ENCODE measurements at places on chromosomes 7 and 10.

DNA sequence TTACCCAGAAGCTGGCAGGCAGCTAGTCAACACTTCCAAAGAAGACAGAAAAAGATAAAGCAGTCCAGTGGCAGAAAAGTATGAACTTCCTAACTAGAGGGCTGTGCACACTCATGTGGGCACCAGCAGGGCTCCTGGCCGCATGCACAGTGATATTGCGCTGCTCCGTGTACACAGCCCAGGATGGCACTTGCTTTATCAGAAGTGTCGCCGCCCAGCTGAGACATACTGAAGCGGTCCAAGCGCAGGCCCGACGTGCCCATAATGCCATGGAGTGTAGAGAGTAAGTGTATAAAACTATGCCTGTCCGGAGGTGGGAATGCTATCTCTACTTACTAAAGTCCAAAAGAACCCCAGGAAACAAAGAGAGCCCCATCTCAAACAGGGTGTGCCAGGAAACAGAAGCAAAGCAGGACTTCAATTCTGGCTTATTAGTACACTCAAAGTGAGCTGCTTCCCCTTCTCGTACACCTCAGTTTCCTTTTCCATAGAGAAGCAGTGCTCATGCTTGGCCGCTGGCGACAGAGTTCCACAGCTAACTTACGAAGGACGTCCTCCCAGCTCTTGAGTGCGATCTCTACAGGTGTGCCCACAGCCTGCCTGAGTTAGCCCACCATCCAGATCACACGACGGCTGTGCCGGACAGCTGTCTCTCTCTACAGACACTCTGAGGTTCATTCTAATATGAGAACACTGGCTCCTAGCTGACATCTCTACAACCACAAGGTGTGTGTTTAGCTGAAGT lies 234.3 kb downstream of the COBL start:
- DNase-seq = no peak

- DNase-seq = no peak
These were observed 41.9 kb downstream of the RNLS start for GRCh38 chr10:88541116-88541626.

DNA sequence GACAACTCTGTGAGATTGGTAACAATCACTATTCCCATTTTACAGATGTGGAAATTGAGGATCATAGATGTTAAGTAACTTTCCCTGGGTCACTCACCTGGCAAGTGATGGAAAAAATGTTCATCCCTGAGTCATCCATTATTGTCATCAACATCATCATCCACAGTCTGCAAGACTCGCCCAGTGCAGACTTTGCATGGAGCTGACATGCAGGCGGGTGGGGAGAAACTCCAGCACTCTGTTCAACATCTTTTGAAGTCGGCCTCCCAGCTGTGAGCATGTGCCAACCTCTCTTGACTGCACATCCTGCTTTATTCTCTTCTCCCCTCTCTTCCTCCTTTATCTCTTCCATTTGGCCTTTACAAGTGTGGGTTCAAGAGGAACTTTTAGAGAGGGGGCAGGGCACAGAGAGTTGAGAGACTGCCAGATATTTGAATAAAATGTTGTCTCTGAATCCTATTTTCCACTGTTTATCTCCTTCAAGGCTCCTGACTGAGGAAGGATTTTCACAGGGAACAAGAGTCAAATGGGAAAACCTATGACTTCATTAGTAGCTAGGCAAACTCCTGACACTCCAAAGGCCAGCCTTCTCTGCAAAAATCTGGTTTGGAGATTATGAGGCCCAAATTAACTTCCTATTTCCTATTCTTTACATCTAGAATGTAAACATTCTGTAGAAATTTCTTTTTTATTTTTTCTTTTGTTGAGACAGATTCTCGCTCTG lies 283.7 kb upstream of the PODXL start:
- DNase-seq = no peak

- DNase-seq = no peak
These were observed 1163.4 kb downstream of the CNTNAP2 start for GRCh38 chr7:147279964-147280374.

DNA sequence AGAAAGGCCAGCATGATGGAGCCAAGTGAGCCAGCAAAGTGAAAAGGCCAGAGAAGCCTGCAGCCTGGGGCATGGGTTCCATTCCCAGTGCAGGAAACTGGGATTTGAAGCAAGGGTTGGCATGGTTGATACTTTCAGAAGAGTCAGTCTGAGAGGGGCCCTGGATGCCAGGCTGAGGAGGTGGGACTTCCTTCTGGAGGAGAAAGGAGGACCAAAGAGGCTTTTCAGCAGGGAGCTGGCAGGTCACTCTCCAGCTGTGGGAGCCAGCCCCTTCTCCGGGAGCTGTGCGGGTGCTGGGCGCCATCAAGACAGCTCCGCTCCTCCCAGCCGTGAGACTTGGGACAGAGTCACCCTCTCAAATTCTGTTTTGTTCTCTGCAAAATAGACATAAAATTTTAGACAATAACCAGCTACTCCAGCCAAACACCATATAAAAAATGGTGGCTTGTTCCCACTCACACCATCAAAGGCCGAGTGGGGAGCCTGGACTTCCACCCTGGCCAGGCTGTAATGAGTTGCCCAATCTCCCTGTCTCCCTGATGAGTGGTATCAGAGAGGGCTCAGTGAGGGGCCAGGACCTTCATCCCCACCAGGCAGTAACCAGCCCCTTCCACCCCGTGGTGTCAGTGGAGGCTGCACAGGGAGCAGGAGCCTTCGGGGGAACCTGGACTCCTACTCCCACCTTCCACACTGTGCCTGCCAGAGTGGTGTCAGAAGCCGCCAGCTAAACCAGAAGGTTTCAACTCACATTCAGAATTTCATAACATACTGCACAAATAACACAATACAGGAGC lies 133.6 kb upstream of the RET start:
- DNase-seq = no peak

GRCh38 chr10:50538555-50539398 lies 85.0 kb downstream of the SGMS1 start:
- DNase-seq = no peak

- DNase-seq = no peak
These were observed 138.0 kb downstream of the VIPR2 start for GRCh38 chr7:159006610-159007130.

GRCh38 chr7:105924945-105925344 lies 38.1 kb upstream of the CDHR3 start:
- no peak for DNase-seq

GRCh38 chr10:1287971-1288401 lies 231.8 kb downstream of the WDR37 start:
- no peak for DNase-seq

DNA sequence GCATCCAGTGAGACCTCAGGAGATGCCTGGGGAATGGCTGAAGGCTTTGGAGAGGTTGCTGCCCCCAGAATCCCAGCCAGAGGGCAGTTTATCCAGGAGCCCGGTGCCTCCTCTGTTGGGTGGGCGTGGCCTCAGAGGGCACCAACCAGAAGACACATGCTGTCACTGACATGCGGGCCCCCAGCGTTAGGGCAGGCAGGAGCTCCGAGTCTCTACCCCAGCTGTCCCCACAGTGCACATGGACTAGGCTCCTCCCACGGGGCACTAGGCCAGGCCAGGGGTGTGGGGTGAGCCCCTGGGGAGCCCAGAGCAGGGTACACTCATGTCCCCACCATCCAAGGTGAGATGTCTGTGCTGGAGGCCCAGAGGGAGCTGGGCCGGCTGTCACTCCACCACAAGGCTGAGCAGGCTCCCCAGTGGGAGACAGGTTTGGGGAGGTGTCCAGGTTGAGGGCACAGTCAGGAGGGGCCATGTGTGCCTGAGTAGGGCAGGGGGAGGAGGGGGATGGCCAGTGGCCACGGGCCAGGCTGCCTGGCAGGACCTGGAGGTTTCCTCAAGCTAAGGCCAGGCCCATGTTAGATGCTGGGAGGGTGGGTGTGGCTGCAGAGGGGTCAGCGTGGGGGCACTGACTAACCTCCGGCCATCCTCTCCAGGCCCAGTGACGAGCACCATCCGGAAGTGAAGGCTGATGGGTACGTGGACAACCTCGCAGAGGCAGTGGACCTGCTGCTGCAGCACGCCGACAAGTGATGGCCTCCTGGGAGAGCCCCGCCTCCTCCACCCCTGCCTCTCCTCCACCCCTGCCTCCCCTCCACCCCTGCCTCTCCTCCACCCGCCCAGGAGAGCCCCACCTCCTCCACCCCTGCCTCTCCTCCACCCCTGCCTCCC lies 131.3 kb downstream of the FAM53B start:
- DNase-seq = peak; percentile 44

DNA sequence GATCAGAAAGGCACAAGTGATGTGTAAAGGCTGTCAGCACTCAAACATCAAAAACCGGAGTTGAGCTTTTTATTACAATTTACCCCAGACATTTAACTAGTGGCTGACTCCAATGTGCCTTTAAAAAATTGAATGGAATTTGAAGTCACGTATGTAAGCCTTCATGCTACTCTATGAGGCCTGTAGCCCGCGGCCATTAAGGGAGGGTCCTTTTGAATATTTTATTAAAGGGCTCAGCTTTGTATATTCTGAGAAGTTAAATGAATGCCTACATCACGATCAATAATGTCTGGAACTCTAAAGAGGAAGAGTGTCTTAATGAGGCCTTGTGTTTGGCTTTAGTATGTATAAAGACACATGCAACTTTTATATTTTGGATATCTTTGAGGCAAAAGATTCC lies 916.6 kb upstream of the CELF2 start:
- no peak for DNase-seq

- DNase-seq = no peak
These were observed 74.2 kb upstream of the ZNF716 start for GRCh38 chr7:57375783-57376182.

DNA sequence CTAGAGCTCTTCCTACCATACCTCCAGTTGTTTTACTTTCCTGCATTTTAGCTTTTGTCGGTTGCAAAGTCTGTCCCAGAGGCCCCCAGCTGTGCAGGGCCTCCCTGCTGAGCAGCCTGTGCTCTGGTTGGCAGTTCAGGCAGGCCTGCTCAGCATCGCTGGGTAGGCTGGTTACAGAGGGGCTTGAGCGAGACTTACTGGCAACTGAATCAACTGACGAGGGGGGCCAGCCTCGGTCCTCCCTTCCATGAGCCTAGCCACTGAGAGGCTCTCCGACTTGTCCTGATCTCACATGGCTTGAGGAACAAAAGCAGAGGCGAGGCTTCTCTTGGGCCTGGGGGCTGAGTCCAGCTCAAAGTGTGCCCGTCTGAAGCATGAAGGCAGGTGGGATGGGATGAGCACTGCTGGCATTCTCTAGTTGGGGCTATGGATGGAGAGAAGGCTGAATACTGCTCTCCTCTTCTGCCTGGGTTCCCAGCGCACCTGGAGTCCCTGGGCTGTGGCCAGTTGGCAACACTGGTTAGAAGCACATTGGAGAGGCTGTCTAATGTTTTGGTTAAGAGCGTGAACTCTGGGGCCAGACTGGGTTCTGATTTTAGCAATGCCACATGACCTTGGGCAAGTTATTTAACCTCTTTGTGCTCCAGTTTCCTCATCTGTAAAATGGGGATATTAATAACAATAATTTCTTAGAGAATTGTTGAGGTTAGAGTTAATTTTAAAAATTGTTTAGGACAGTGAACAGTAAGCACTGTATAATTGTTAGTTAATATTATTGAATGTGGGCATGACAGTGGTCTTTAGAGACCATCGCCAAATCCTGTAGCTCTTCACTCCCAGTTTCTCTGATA lies 6.9 kb upstream of the SFRP5 start:
- no peak for DNase-seq

DNA sequence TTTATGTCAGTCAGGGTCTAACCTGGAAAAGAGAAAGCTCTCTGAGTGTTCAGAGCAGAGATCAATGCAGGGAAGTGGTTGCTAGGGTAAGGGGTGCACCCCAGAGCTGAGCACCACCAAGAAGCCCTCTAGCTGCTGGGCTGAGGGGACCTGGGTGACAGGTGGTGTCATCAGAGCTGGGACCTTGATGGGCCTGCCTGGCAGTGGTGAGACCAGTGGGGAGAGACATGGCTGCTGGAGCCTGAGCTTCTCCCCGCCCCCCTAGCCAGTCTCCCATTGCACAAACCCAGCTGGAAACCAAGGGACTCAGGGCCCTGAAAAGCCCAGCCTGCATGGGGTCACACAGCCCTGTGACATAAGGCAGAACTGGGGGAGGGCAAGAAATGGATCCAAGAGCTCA lies 49.1 kb upstream of the OSBPL3 start:
- no peak for DNase-seq

- no peak for DNase-seq
These were observed 272.4 kb upstream of the MYO3A start for GRCh38 chr10:25661632-25662031.

- DNase-seq = no peak
These were observed 11.1 kb downstream of the RBP4 start for GRCh38 chr10:93589648-93590562.

GRCh38 chr10:3068201-3068967 lies 1.0 kb downstream of the PFKP start:
- DNase-seq = peak; percentile 65

GRCh38 chr7:157687158-157687557 lies 350.4 kb downstream of the DNAJB6 start:
- no peak for DNase-seq

- no peak for DNase-seq
These were observed 4.1 kb upstream of the LRRC17 start for GRCh38 chr7:102908676-102909075.

DNA sequence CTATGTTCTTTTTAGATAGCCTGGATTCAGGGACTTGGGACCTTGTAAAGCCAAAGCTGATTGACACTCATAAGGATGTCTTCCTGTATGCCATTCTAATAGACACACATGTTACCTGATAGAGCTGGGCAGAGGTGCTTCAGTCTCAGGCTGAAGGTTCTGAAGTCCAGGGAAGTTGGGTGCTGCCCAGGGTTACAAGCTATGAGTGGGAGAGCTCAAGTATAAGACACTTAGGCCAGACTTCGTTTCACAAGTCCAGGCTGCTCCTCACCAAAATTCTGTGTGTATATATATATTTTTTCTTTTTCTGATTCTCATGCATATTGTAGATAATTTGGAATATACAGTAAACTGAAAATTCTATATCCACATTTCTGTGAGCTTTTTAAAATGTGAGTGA lies 144.2 kb downstream of the HDAC9 start:
- no peak for DNase-seq

GRCh38 chr10:14667781-14668180 lies 106.9 kb downstream of the FAM107B start:
- DNase-seq = no peak

- no peak for DNase-seq
These were observed 124.6 kb downstream of the PARD3 start for GRCh38 chr10:34690383-34691049.

DNA sequence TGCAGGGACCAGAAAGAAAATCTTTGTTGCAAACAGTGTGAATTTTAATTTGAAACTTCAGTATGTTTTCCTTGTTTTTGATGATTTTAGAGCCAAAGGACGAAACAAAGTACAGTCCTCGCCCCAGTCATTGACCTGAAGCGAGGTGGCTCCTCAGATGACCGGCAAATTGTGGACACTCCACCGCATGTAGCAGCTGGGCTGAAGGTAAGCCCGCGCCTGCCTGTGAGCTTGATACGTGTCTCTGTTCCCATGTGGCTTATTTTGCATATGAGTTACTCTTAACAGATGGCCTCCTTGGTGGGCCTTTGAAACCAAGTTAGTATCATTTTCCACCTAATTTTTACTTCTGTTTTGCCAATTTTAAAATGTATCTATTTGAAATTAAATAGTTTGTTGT lies 12.3 kb downstream of the RBM17 start:
- no peak for DNase-seq

- DNase-seq = no peak
These were observed 128.0 kb downstream of the SEMA3C start for GRCh38 chr7:80790877-80791276.
